Right lung (tissue), 10 donors: ENCODE measurements at places on chromosomes 7 and 10. TPM values are rescaled to one million over a fixed set of nuclear protein-coding genes. Genes with fewer than 3 reads are reported as not detected.

ABCB1 gene
- polyA plus RNA-seq, result 0.51 TPM

GJD4 gene
- polyA plus RNA-seq, result not detected

GNAT3 gene
- not detected for polyA plus RNA-seq

CTAGE4 gene
- polyA plus RNA-seq, result 7.4 TPM

TMEM270 gene
- polyA plus RNA-seq, result 0.24 TPM

HELLS gene
- 40.2 TPM for polyA plus RNA-seq

MET gene
- 26.9 TPM for polyA plus RNA-seq

FAM237B gene
- polyA plus RNA-seq, result 0.11 TPM

DENND2A gene
- 36.9 TPM for polyA plus RNA-seq

TAS2R41 gene
- not detected for polyA plus RNA-seq

CFAP46 gene
- 3.1 TPM for polyA plus RNA-seq
